ENCODE measurements at places on chromosomes 16 and 17. TPM values are rescaled to one million over a fixed set of nuclear protein-coding genes. Genes with fewer than 3 reads are reported as not detected.
A peak's percentile ranks its signal among the peaks of the same experiment; 100 is the strongest.

- no peak for DNase-seq
Observed at GRCh38 chr16:15928261-15929104, 20.9 kb upstream of the ABCC1 start.

GRCh38 chr16:18050777-18051176, 285.8 kb downstream of the NPIPA8 start:
- DNase-seq, result no peak

GRCh38 chr16:2429771-2430663, 770 bp downstream of the CCNF start:
- DNase-seq, result peak; percentile 76

DNA sequence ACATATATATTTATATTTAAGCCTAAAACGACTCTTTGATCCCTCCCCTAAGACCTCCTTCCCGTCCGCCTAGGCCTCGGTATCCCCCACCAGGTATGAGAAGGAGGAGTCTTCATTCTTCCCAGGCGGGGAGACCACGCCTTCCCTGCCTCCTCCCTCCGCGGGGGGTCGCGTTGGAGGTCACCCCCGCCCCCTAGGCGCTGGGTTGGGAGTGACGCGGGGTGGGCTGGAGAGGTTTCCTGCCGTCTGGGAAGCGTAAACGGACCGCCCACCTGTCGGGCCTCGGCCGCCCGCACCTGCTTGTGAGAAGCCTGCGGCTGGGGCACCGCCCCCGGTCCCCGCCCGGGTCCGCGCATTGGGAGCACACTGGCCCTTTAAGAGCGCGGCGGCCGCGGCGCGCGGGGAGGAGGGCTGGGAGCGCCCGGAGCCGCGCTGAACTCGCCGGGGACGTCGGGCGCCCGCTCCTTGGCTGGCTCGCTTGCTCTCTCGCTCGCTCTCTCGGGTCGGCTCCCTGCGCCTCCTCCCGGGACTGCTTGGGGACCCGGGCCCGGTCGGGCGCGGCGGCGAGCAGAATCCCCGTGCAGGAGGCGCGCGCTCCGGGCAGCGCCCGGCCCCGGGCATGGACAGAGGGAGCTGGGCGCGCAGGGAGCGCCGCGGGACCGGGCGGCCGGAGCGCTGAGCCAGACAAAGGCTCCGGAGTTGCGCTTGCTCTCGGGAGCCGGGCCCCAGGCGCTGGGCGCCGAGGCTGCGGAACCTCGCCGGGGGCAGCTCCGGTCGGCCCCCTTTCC, at the start of gene MMP15:
Gene MMP15, plus strand, starts transcription at position 404 of the 788 bp plus-strand sequence. CDS start 597 bp downstream, outside the sequence.
- DNase-seq, result peak; percentile 94

DNA sequence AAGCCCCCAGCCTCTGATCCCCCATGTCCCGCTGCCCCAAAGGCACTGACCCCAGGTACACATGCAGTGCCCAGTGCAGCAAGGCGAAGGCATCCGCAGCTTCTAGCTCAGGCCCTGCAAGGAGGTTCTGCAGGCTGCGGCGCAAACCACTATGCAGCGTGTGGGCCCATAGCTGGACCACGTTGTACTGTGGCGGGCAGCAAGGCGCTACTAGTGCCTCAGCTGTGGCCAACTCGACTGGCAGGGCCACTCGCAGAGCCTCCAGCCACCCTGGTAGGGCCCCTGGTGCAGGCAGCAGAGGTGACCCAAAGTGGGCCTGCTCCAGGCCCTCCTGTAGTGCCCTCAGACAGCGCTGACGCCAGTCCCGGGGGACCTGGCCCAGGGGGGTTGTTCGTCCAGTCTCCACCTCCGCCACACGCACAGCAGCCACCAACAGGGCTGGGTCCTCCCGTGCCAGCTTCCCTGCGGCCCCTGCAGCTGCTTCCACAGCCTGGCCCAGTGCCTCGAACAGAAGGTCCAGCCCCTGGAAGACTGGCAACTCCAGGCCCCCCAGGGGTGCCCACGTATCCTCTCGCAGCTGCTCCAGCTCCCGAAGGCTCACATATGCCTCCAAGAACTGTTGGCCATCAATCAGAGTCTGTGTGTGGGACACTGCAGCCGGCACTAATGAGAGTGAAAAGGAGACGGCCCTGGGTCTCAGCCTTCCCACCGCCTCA, 2.6 kb downstream of the EXOC3L1 start:
- no peak for DNase-seq

DNA sequence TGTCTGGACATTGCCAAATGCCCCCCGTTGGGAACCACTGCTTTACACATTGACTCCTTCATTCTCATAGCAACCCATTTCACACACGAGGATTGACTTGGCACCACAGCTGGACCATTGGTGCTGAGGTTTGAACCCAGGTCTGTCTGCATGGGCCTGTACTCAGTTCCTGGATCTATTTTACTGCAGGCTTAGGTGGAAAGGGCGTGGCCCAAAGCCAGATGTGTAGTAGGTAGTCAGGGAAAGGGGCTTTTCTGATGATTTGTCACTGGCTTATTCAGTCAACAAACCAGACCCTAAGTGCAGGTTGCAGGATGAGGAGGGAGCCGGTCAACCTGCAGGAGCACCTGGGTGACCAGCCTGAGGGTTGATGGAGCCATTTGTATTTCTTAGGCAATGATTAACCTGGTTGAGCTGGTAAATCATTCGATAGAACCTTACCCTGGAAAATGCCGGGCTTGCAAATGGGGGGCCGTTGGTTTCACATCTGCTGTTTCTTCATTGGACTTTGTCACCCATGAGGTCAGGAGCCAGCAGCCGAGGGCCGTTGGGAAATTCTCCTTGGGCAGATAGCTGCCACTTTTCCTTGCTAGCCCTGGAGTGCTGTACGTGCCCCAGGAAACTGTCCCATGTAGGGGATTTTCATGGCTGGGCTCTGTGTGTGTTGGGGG, 104.4 kb downstream of the CMIP start:
- peak; percentile 87 for DNase-seq

GRCh38 chr17:14935845-14936485, 329.2 kb downstream of the PMP22 start:
- DNase-seq, result no peak

- DNase-seq, result no peak
Observed at GRCh38 chr17:81035521-81036196, 708 bp downstream of the BAIAP2 start.

- DNase-seq, result no peak
Observed at GRCh38 chr17:64983708-64984107, 64.4 kb upstream of the LRRC37A3 start.

DNA sequence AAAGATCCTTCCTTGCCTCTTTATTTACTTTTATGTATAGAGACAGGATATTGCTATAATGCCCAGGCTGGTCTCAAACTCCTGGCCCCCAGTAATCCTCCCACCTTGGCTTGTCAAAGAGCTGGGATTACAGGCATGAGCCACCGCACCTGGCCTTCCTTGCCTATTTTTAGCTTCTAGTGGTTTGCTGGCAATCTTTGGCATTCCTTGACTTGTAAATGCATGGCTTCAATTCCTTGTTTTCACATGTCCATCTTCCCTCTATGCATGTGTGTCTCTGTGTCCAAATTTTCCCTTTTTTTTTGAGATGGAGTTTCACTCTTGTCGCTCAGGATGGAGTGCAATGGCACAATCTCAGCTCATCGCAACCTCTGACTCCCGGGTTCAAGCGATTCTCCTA, 22.5 kb downstream of the HEXIM2 start:
- DNase-seq, result no peak

DNA sequence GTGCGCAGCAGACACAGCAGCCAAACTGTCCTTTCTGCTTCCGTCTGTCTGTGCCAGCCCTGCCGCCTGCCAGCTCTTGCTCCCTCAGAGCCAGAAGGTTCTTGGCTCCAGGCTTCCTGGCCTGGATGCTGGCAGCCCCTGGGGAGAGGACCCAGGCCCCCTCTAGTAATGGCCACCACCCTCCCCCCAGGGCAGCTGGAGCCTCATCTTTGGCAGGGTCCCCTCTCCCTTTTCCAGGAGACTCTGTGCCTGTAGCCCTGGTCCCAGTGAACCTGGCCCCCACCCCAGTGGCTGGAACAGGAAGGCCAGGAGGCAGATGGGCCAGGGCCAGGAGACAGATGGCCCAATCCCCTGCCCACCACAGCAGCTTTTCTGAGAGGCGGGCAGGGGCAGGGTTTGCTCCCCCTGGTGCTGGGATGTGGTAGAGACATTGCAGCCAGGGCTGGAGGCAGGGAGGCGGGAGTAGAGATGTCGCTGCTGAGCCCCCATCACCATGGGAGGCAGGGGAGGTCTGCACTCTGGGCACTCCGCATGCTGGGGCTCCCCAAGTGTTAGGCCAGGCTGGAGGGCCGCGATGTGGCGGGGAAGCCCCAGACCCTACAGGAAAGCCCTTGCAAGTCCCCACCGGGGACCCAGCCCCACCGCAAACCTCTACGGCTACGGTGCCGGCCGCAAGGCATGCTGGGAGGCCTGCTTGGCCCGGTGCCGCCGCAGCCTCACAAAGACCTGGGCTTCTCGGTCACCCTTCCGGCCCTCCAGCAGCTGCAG, 16.7 kb downstream of the UNC13D start:
- DNase-seq, result peak; percentile 62

DNA sequence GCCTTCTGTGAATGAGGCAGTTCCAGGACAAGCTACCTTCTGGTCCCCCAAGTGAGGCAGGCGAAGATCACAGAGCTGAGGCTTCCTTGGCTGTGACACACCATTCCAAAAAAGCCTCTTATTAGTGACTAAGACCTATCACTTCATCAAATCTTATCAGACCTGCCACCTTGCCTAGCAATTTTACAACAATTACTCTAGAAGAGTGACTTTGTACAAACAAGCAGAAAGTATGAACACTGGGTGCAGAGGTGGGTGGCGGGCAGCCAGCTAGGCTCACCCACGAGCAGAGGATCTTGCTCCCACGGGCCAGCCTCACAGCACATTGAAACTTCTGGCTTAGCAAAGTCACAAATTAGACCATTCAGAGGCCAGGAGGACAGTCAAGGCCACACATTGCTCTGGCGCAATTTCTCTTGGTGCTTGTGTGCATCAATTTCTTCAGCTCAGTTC, 2.2 kb upstream of the ICAM2 start:
- no peak for DNase-seq

DNA sequence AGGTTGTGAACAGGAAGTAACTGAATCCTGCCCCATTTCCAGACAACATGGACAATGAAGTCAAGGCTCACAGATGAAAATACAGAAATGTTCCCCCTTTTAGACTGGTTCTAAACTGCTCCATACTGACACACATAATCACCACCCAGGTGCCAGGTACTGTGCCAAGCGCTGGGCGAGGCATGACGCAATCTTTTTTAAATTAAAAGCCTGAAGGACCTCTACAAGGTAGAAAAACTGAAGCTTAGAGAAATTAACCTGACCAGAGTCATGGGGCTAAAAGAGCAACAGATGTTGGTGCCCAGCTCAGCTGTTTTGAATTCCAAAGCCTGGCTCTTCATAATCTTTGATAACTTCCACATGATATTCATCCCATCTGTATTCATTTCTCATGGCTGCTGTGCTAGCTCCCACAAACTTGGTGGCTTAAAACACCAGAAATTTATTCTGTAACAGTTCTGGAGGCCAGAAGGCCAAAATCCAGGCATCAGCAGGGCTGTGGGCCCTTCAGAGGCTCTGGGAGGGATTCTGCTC, 4.9 kb upstream of the RAB11FIP4 start:
- no peak for DNase-seq

GRCh38 chr17:68662037-68662432, 60.9 kb upstream of the FAM20A start:
- no peak for DNase-seq

DNA sequence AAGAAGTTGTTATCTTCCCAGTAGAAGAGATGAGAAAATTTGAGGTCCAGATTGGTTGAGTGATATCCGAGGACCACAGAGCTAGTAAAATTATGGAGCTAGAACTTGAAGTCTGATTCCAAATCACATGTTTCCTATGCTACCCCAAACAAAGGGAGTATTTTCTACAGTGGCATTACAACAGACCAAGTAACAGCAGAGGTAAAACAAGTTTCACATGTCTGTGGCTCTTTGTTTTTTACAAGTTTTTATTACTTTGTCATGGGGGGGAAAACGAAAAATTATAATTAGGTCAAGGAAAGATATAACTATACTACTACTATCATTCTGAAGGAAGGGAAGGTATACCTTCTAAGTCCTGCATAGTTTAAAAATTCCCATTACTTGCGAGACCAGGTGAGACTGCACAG, 49.4 kb downstream of the KANSL1 start:
- DNase-seq, result no peak

DNA sequence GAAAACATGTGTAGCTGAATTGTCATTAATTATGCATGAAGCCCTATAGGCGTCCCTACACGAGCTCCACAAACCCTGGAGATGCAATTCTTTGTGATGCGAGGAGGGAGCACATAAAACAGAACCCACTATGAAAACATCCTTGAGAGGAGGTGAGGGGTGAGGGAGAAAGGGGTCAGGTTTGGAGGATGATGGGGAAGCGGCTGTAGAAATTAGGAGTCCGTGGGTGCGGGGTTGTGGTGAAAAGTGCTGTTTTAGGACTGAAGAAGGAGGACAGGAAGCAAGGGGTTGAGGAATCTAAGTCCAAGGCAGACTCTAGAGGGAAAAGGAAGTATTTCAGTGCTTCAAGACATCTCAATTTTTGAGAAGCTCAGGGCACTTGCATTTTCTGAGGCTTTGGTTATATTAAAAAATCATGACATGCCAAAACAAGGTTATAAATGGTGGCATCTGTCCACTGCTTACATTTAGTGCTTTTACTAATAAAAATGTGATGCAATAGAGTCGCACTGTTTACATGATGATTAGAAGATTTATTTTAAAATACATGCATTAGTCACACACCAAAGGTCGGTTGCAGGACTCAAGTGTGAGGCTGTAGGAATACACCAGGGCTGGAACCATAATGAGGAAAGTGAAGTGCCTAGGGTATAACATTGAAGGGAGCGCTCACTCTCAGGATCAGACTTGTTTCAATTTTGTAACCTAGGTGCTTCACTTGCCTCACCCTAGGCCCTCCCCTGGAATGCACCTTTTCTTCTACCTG, 379.5 kb downstream of the HS3ST4 start:
- DNase-seq, result no peak

DNA sequence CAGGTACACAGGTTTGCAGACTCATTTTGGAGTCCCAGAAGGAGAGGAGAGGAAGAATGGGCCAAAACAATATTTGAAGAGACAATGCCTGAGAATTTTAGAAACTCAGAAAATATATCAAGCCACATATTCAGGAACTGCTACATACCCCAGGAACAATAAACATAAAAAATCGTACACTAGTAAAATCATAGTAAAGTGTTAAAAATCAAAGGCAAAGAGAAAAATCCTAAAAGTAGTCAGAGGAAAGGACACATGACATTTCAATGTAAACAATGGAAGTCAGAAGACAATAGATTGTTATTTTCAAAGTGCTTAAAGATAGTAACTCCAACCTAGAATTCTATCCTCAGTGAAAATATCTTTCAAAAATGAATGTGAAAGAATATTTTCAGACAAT, 28.5 kb upstream of the NACA2 start:
- no peak for DNase-seq

GRCh38 chr16:72226136-72226535, 54.2 kb upstream of the PMFBP1 start:
- DNase-seq, result no peak

- DNase-seq, result no peak
Observed at GRCh38 chr16:2285731-2286191, 17.8 kb upstream of the RNPS1 start.

GRCh38 chr17:82776454-82776853, 24.6 kb downstream of the TBCD start:
- DNase-seq, result no peak

Gene RNF222
- not detected for polyA plus RNA-seq

Gene COX6A2
- polyA plus RNA-seq, result 8.2 TPM

Gene CLEC18A
- polyA plus RNA-seq, result 0.98 TPM

Gene FOXN1
- polyA plus RNA-seq, result not detected

Gene KLHL11
- polyA plus RNA-seq, result 0.61 TPM

Gene GRIN2A
- 0.45 TPM for polyA plus RNA-seq

Gene MILR1
- 1.4 TPM for polyA plus RNA-seq

Gene PALB2
- polyA plus RNA-seq, result 6.5 TPM

Gene SEPTIN12
- not detected for polyA plus RNA-seq

Gene GSG1L
- polyA plus RNA-seq, result not detected

Gene HNF1B
- 6.7 TPM for polyA plus RNA-seq

Gene RANBP10
- 2.9 TPM for polyA plus RNA-seq

Gene CDH3
- 1.7 TPM for polyA plus RNA-seq

Gene ZSCAN10
- not detected for polyA plus RNA-seq
